Dorsolateral prefrontal cortex (tissue), 122 donors: ENCODE measurements at places on chromosomes 7 and 10.

DNA sequence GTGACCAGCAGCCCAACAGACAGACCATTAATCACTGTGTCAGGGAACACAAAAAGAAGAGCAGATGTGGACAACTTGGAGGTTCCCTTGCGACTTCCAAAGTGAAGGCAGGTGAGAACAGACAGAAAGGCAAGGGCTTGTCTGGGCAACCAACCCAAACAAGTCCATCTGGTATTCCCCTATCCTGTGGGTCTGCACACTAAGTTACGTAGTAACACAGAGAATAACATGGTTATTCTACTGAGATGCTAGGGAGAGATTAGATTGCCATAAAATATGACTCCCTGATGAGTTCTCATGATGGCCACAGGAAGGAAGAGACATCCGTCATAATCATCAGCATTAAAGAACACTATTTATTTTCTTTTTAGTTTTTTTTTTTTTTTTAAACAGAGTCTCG, 252.2 kb downstream of the CALN1 start:
- DNase-seq, result no peak

DNA sequence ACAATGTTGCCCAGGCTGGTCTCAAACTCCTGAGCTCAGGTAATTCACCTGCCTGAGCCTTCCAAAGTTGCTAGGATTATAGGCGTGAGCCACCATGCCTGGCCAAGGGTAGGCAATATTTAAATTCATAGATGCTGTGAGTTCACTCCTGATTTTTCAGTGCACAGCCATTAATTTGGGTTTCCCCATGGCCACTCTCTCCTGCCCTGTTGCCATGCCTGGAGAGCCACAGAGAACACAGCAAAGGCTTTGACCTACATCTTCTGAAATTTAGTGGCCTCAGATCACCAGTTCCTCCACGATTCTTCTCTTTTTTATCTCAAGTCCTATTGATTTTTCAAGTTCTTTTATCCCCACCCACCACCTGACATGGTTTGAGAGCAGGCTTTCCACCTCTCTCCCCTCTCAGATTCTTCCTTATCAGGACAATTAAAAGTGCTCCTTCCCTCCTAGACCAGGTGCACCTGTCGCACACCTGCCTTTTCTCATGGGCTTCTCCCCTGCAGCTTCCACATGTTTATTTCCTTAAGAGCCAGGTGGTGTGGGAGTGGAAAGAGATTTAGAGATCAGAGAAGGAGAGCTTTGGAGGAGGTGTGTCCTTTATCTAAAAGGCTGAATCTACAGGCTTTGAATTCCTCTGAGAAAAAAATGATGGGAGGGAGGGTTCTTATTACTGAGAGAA, 123.8 kb downstream of the ADRA2A start:
- no peak for DNase-seq

GRCh38 chr10:30062090-30062489, 2.7 kb upstream of the JCAD start:
- DNase-seq, result no peak

DNA sequence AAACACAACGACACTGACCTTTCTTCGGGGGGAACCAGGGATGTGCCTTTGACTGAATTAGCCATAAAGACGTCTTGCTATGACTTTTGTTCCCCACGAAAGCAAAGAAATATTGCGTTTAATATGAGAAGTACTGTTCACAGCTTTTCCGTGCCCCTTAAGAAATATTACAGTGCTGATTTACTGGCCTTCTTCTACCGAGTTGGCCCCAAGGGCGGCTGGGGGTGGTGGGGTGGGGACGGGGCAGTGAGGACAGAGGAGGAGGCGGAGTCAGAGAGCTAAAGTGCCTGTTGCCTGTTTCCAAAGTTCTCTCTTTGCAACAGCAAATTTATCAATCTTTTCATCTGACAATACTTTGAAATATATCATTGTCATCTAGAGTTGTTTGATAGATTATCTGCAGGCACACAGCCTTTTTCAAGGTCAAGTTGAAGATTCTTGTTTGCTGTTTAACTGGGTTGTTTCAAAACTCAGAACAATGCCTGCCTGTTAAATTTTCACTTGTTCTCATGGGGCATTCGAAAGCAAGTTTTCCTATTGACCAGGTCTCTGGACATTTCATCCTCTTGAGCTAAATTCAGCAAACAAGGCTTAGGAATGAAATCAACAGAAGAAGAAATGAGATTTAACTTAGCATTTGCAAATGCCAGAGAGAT, 9.0 kb downstream of the PTF1A start:
- no peak for DNase-seq

GRCh38 chr7:36034020-36034419, 119.0 kb upstream of the EEPD1 start:
- no peak for DNase-seq

GRCh38 chr10:13238271-13239077, 4.3 kb upstream of the UCMA start:
- no peak for DNase-seq

DNA sequence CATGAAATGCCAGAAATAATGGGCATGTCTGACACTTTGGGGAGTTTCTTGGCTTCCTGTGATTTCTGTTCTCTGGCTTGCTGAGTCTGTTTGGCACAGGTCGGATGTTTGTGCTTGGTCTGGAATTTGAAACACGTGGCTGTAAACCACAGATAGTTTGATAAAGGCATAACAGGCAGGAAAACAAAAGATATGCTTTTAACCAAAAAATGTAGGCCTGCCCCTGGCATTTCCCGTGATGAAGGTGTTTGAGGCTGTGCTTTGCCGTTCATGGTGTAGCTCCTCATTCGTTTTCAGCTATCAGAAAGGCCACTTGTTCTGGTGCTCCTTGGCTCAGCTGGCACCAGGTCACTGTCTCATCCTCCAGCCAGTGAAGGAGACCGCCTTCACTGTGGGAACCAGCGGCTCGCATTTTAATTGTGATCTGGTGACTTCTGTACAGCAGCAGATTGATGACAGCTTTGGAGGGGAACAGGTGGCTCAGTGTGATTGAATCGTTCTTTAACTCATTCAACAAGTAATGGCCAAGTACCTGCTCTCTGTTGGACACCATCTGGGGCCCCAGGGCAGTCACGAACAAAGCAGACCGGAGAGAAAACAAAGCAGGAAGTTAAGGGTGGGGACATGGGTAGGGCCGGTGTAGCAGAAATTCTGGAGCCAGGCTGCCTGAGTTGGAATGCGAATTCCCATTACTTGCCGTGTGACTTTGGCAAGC, 111.5 kb downstream of the CCNY start:
- no peak for DNase-seq

- DNase-seq, result no peak
Measured at GRCh38 chr7:87345962-87346371, 503 bp downstream of the CROT start.

- no peak for DNase-seq
Measured at GRCh38 chr10:63506554-63506953, 14.6 kb upstream of the REEP3 start.

- peak; percentile 27 for DNase-seq
Measured at GRCh38 chr7:193481-194251, 1.3 kb downstream of the FAM20C start.

DNA sequence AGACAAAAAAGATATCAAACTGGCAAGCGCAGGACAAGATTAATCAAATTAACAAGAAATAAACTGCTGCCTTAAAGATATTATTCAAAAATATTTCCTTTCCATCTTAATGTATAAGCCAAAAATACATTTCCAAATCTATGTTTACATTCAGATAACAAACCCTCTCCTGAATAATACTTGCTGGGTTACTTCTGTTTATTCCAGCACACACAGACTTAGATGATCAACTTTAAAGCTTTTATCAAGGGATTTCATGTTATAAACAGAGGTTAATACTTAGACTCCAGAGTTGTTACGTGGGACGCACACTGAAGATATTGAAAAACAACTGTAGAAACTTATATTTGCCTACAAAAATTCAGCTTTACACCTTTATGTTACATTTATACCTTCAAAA, 33.6 kb downstream of the LMOD2 start:
- DNase-seq, result no peak

GRCh38 chr7:157310676-157311185, 26.1 kb upstream of the DNAJB6 start:
- no peak for DNase-seq

DNA sequence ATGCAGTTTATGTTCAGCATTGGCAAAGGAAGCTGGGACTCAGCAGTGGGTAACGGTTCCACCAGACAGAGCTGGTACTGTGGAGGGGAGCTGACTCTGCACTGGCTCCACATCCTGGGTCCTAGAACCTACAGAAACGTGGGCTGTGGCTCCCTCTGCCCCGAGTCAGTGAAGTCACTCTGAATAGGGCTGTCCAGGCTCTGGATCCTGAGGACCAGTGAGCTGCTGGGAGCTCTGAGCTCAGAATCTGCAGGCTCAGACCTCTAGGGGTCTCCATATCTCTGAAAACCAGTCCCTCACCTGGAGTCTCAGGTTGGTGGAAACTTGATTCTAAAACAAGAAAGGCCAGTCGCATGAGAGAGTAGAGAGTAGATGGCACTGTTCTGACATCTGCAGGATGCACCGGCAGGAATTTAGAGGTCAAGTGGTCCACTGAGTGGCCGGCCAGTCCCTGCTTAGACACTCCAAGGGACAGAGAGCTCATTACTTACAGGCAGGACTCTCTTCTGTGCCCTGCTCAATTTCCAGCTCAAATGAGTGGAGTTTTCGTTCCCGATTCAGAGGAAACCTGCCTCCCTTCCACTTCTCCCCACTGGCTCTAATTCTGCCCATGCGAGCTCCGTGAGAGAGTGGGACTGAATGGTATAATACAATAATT, 18.6 kb downstream of the NPFFR1 start:
- DNase-seq, result peak; percentile 50

- no peak for DNase-seq
Measured at GRCh38 chr7:97457054-97457453, 274.8 kb upstream of the TAC1 start.

DNA sequence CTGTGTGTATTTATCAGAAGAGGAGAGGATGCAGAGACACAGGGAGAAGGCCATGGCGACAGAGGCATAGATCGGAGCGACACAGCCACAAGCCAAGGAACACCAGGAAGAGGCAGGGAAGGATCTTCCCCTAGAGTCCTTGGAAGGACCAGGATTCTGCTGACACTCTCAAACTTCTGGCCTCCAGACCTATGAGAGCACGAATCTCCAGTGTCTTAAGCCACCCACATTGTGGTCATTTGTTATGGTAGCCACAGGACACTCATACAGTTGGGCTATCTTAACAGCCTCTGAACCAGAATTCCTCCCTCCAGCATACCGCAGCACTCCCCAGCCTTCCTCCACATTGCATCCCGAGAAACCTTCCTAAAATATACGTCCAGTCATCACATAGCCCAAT, 367.0 kb upstream of the MGMT start:
- no peak for DNase-seq

DNA sequence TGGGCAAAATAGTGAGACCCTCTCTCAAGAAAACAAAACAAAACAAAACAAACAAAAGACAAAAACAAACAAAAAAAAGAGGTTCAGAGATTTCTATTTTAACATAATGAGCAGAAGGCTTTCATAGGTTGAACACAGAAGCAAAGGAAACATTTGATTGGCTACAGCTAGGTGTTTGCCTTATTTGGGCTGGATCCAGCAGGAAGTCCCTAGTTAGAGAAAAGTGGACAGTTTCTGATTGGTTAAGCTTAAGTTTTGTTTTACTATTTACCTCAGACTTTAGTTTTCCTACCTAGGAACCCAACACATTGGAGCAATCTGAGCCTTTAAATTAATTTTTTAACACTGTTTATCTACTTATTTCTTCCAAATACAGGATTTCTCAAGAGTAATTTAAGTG, 566.5 kb upstream of the PCDH15 start:
- no peak for DNase-seq

DNA sequence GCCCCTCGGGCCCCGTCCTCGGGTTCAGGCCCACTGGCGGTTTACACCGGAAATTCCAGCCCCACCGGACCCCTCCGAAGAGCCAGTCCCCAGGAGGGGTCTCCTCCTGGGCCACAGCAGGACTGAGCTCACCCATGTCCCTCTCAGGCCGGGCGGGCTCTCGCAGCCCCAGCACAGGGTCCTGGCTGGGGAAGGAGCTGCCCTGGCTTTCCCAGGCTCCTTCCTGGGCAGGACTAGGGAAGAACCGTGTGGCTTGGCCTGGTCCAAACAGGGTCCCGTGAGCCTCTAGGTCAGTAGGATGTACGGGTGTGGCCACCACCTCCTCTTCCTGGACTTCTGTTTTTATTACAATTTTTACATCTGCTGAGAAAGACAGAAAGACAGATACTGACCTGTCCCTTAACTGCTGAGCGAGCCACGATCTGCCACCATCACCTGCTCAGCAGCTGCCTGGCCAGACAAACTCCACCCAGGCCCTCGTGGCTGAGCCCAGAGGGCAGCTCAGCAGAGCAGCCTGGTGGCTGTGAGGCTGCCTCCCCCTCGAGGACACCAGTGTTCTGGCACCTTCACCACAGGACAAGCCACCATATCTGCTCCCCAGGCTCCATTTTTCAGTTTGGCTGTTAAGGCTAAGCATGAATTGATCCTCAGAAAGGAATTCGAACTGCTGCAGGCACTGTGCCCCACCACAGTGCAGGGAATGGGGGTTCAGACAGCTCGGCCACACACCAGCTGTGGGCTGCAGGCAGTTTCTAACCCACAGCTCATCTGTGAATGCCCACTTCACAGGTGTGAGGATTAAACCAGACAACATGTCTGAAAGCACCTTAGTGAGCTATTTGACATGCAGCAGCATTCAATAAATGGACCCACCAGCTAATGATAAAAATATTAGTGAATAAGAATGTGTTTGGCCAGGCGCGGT, 14.5 kb upstream of the ZNF777 start:
- no peak for DNase-seq

- no peak for DNase-seq
Measured at GRCh38 chr10:3336673-3337293, 164.2 kb upstream of the PITRM1 start.

- DNase-seq, result no peak
Measured at GRCh38 chr7:6012355-6013104, 3.5 kb downstream of the AIMP2 start.

DNA sequence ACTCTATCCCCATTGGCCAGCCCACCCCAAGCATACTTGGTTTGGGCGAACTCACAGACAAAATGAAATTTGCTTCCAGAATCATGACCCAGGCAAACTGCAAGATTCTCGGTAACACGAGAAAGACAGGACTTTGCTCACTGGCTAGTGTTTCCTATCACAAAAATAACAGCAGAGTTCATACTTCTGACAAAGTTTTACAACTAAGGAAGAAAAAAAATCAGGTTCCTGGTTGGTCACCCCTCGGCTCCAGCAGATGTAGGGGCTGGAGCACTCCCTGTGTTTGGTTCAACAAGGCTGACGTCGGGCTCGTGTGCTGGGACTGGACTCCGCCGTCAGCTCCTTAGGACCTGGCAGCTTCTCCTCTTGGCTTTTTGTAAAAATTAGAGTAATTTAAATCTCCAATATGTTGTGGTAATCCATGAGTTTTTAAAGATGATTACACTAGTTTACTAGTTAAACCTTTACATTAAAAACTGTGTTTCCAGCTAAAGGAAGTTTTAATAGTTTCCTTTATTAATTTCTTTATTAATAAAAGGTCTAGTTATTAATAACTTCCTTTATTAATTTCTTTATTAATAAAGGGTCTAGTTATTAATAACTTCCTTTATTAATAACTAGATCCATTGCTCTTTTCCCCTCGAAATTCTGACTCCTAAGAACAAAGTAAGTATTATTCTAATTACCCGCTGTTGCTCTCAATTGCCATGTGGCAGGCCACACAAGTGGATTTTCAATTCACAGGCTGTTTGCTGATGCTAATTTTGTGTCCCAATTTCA, 115.6 kb upstream of the RNF32 start:
- no peak for DNase-seq
